ENCODE measurements at places on chromosomes 16 and 17.

DNA sequence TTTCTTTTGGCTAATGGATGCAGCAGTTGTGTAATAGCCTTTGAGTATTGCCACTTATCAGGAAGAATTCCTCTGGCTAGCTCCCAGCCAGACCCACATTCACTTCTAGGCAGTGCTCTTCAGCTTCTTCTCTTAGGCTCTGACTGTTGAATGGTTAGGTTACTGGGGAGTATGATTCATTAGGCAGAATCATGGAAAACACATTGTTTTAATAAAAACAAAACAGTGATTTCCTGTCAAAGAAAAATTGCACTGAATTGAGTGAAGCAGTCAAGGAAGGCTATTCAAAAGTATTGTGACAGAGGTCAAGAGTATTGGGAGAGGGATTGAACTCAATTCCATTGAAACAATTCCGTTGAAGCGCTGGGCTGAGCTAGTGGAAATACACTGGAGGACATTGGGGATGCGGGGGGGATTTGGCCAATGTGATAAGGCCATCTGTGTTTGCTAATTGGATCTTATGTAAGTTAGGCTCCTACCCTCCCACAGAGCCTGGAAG is 68.0 kb downstream of the CNTNAP4 start:
- no peak for DNase-seq

- no peak for DNase-seq
These were observed 132.5 kb downstream of the HS3ST2 start for GRCh38 chr16:22946433-22946832.

GRCh38 chr16:180101-180675 is at the start of gene HBQ1:
HBQ1 (plus strand) TSS chr16:180459; CDS start chr16:180487, 28 bp downstream.
- no peak for DNase-seq

DNA sequence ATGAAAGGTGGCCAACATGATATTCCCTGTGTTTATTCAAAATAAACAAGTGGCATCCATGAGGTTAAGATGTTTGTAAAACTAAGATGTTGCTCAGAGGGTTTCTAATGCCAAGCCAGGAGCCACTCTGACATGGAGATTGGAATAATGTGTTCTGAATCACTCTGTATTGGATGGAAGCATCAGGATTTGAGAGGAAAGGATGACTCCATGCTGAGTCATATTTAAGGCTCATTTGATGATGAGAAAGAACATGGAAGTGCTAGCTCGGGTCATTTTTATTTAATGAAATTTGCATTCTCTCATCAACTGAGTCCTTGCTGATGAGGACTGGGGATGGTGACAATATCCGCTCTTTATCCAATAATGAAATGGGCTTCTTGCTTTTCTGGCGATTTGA is 6.2 kb downstream of the VAT1L start:
- DNase-seq: no peak

DNA sequence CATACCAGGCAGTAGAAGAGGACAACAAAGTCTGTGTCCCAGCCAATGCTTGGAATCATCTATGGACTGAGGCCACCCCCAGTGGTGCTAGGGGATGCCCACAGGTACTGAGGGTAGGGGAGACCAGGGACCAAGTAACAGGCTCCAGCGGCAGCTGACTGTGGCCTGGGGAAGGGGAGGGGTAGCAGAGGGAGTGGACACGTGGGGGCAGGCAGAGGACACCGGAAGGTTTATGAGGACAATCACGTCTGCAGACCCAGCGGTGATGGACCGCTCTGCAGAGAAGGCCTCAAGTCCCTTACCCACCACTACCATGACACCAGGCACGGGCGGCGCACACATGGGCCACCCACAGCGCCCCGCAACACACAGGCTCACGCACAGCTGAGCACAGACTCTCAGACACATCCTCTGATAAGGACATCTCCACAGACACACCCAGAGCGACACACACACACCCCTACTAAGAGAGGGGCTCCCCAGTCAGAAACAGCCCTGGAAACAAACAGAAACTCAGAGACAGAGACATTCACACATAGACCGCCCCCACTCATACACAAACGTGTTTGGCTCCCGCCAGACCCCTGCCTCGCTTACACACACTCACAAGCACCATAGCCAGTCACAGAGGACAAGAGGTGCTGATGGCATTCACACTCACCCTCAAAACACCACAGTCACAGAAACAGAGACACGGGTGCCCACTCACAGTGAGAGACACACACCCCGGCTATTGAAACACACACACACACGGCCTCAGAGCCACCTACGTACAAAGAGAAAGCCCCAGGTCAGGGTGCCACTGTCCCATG is 35.8 kb downstream of the SRCIN1 start:
- DNase-seq: no peak

Measured in activated T-cell treated with anti-CD3 and anti-CD28 coated beads for 24 hours (primary cell).